ENCODE measurements at places on chromosomes 12 and 14.

GRCh38 chr12:110269622-110270124, 11.4 kb upstream of the ATP2A2 start:
- peak; percentile 44 for DNase-seq

GRCh38 chr14:59213368-59214315, 25.2 kb downstream of the DAAM1 start:
- peak; percentile 4 for DNase-seq

DNA sequence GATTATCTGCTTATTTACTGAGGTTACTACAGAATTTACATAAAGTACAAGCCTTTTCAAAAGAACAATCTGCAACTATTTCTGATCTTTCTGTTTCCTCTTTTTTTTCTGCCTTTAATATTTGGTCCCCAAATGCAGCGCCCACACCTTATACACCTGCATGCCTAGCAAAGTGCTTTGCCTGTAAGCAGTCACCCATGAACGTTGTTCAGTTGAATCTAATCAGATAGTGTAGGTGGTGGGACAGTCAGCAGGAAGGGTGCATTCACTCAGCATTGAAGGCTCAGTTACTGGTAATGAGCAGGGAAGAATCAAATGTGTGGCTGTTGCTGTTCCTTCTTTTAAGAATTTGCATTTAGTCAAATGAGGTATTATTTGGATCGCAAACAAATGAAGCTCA, 108.4 kb downstream of the GPR135 start:
- DNase-seq: no peak

- DNase-seq: no peak
Measured at GRCh38 chr12:41512497-41512896, 324.4 kb downstream of the PDZRN4 start.

GRCh38 chr14:69247676-69248440, 12.1 kb upstream of the GALNT16 start:
- DNase-seq: peak; percentile 99

GRCh38 chr12:68007033-68007432, 17.8 kb downstream of the IFNG-AS1 start:
- DNase-seq: no peak

- DNase-seq: no peak
Measured at GRCh38 chr12:60977966-60978365, 1282.2 kb upstream of the USP15 start.

DNA sequence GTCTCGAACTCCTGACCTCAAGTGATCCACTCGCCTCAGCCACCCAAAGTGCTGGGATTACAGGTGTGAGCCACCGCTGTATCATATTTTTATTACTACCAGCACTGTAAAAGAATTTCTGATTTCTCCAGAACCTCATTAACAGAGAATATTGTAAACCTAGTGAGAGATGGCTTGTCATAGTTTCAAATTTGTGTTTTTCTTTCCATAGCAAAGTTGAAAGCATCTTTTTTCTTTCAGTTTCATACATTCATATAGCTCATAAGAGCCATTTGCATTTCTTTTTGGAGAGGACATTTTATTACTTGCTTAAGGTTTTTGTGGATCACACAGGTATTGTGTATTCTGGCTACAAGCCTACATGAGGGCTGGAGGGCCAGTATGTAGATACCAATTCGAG, 58.0 kb downstream of the MIS18BP1 start:
- DNase-seq: no peak

DNA sequence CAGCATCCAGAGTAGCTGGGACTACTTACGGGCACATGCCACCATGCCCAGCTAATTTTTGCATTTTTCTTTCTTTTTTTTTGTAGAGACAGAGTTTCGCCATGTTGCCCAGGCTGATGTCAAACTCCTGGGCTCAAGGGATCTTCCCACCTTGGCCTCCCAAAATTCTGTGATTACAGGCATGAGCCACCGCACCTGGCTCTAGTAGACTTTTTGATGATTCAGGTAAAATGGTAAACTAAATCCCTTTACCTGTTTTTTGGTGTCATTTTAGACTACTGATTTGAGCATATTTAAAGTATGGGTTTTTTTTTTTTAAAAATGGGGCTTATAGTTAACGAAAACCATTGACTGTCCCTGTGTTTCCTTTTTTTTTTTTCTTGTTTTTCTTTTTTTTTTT, 20.5 kb downstream of the RBMS2 start:
- no peak for DNase-seq

DNA sequence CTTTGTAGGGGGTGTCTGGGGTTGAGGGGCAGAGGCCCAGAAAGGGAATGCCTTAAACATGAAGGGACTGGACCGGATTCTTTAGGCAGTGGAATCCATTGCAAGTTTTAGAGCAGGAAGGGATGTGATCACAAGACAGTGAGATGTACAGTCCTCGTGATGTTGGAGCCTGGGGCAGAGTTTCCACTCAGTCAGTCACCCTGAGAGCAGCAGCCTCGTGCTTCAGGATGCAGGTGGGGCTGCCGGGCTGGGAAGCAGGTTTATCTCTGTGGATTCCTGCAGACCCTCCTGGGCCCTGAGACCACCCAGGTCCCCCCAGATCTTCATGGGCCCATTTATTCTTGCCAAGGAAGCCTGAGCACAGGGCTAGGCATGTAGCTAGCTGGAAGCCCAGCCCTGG, 38.5 kb downstream of the RIN3 start:
- DNase-seq: no peak

DNA sequence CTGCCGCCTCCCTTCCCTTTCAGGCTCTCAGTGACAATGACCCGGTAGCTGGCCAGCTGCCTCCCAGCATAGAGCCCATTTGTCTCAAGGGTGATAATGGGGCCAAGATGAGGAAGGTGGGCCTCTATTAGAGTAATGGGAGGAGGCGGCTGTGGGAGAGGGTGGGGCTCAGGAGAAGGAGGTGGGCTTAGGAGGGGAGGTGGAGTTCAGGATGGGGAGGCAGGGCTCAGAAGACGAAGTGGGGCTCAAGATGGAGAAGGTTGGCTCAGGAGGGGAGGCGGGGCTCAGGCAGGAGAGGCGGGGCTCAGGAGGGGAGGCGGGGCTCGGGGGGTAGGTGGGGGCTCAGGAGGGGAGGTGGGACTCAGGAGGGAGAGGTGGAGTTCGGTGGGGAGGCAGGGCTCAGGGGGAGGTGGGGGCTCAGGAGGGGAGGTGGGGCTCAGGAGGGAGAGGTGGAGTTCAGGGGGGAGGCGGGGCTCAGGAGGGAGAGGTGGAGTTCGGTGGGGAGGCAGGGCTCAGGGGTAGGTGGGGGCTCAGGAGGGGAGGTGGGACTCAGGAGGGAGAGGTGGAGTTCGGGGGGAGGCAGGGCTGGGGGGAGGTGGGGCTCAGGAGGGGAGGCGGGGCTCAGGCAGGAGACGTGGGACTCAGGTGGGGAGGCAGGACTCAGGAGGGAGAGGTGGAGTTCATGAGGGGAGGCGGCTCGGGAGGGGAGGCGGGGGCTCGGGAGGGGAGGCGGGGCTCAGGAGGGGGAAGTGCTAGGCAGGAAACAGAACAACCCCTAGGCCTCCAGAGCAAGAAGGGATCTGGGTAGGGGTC, 36.8 kb downstream of the IQSEC3 start:
- no peak for DNase-seq

DNA sequence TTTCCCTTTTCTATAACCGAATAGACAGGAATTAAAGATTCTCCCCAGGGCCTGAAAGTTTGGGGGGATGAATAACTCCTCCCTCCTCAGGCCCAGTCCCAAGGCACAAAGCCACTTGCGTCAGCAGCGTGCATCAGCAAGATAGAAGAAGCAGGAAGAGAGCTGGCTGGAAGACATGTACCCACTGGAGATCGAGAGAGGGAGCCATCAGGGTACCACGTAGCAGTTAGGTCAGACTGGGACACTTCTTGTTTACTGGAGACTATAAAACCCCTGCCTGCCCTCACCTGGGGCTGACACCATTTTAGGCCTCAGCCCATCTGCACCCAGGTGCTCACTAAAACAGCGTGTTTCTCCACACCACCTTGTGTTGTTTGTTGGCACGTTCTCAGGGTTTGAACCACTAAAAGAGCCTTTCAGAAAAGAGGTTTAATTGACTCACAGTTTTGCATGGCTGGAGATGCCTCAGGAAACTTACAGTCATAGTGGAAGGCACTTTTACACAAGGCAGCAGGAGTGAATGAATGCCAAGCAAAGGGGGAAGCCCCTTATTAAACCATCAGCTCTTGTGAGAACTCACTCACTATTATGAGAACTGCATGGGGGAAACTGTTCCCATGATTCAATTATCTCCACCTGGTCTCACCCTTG, 93.2 kb downstream of the TMTC3 start:
- DNase-seq: no peak

GRCh38 chr14:74324931-74325361, 22.2 kb upstream of the ABCD4 start:
- DNase-seq: peak; percentile 23

- no peak for DNase-seq
Measured at GRCh38 chr14:81473456-81474147, 60.1 kb downstream of the SEL1L start.

DNA sequence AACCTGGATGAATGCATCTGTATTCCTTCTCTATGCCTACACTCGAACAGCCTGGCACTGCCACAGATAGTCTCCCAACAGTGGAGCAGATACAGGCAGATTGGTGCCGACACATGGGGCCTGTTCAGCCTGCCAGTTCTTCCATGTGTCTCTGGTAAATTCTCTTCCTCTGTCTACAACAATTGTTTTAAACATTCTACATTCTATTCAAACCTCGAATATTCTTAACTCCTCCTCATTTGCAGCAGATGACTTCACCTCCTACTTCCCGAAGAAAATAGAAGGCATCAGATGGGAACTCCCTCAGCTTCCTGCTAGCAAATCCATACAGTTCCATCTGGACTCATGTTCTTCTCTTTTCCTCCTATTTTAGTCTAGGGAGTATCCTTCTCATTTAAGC, 43.1 kb upstream of the OTOGL start:
- DNase-seq: no peak

DNA sequence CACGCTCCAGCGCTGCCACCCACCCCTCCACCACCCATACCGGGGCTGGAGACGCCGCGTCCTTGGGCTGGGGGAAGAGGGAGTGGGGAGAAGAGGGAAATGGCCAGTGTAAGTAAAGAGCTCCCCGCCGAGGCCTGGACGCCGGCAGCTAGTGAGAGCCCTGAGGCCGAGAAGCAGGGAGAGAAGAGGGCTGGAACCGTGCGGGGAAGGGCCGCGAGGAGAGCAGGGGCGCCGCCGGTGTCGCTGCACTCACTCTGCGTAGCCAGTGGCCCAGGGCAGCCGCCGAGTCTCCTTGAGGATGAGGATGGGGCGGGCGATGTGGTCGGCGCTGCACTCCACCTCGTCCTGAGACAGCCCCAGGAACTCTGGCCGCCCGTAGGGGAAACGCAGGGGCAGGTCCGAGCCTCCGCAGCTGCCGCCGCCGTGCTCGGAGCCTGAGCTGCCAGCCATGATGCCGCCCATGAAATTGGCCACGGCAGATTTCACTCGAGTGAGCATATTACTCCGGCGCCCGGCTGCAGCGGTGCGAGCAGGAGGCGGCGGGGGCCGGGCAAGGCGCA, 631 bp downstream of the PPM1H start:
- DNase-seq: peak; percentile 11

DNA sequence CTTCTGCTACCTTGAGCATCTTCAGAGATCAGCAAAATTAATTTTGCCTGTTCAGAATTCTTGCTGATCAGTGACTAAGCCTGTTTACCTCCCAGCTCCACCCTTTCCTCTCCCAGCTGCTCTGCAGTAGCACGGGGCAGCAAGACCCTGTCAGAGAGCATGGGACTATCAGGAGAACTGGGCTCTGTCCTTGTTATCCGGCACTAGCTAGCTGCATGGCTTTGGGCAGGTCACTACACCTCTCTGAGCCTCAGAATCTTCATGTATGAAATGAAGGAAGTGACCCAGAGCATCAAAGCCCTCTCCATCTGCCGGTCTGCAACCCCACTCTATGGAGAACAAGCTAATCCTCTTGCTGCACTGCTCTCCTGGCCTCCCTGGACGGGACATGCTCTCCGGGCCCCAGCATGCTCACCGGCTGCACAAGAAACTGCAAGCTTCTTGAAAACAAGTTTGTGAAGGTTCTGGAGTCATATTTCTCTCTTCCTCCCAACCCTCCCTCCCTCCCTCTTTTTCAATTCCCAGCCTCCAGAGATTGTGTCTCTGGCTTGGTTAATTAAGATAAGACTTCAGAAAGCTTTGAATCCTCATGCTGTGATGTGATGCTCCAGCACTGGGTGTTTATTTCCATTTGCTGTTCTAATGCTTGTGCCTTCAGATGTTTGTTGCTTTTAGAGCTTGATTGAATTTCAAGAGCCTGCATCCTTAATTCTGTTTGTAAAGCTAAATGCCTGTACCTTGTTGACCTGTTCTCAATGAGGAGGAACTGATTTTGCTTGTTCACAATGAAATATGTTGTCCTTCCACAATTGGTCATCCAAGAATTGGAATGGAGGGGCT, 101.1 kb downstream of the CRACR2A start:
- DNase-seq: no peak

DNA sequence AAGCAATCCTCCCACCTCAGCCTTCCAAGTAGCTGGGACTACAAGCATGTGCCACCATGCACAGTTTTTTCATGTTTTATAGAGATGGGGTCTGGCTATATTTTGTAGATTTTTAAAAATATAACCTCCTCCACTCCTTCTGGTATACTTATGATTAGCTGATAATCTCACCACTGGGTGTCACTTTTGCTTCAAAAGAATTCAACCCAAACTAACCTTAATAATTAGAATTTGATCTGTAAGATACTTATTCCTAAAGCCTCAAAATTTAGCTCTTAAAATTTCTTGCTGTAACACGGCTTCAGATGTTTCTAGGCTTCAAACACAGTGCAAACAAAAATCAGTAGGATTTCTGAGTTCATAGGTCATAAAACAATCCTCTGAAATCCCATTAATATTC, 130.3 kb downstream of the CEP83 start:
- no peak for DNase-seq

Measured in fibroblast of gingiva (primary cell).